ENCODE measurements at places on chromosomes 13 and 19.

- DNase-seq: no peak
Observed at GRCh38 chr13:59691501-59692066, 472.1 kb downstream of the DIAPH3 start.

DNA sequence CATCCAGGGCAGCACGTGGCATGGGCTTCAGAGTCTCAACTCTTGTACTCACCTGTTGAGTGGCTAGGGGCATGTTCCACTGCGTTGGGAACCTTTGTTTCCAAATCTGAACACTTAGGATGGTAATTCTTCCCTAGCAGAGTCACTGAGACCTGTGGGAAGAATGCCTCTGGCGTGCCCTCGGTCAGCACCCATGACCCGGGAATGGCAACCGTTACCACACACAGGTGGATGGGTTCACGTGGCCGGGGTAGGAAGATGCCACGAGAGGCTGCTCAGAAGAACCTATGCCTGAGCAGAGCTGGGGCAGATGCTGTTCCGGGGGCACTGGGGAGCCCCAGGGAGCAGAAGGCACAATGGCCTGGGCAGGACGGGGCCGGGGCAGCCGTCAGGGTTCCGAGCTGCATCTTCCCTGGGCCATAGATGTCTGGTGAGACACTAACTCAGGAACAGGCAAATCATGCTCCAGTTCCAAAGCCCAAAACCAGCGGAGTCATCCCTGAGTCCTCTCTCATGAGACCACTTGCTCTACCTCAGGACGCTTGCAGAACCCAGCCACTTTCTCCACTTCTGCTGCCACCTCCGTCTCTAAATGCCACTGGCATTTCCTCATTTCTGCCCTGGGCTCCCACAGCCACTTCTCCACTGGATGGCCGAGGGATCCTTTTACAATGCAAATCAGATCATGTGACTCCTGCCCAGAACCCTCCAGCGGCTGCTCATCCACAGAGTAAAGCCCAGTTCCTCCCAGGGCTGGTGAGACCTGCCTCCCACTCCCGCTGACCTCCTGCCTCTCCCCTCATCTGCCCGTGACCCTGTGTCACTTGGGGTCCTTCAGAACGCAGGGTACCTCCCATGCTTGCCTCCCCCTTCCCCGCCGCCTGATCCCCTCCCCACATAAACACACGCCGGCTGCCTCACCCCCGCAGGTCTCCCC is 36.7 kb downstream of the FAM124A start:
- DNase-seq: no peak

GRCh38 chr13:21825801-21826200 is 154.9 kb downstream of the FGF9 start:
- no peak for DNase-seq

DNA sequence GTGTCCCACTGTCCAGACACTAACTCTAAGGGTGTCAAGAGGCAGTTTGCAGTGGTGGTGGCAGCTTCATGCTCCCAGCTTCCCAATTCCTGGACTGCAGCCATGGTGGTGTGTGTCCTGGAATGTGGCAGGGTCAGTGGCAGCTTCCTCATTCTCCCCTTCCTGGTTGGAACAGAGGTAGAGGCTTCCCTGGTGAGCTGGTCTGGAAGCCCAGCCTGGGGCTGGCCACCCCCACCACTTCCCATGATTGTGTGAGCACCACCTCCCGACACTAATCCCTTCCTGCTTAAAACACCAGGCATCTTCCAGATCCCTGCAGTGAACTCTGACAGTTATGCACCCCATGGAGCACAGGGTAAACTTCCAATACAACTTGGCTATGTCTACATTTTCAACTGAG is 134.9 kb downstream of the RAP2A start:
- DNase-seq: no peak

DNA sequence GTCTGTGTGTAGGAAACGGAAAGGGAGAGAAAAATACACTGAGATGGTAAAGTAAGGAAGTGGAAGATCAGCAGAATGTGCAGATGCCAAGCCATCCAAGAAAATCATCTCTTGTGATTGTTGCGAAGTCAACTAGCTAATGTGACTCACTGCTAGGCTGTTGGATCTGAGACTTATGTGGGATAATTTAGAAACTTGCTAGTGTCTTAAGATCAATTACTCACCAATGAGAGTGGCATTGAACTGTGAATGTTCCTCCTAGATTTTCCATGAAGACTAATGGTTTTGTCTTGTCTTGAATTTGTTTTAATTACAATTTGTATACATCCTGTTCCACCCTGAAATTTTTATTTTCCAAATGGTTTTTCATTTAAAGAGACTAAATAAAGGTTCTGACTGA is 771.6 kb downstream of the EFNB2 start:
- DNase-seq: no peak

DNA sequence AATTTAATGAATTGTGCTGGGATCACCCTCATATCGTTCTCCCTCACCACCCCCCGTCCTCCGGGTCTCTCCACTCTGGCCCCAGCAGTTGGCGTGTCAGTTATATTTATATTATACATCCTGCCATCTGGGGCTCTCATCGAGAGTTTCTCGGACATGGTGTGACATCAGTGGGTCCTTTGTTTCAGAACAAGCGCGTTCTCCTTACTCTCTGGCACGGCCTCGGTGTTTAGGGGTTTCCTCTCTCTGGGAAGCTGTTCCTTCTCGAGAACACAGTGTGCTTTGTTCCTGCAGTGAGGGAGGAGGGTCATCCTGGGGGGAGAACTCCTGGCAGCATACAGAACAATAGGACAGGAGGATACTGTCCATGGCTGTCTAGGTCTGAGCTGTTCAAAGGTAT is 9.8 kb upstream of the MCF2L start:
- DNase-seq: no peak

DNA sequence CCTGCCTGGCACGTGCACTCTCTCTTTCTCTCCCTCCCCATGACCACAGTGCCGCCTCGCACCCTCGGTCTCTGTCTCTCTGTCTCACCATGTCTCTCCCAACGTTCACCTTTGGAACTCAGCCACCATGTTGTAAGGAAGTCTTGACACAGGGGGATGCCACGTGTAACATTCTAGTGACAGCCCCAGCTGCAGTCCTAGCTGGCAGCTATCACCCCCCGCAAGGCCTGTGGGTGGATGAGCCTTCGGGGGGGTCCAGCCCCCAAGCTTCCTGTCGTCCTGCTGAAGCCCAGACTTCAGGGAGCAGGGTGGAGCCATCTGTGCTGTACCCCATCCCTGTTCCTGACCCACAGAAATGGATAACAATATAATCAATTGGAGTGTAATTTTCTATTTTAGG is 118.5 kb downstream of the SOX1 start:
- no peak for DNase-seq

DNA sequence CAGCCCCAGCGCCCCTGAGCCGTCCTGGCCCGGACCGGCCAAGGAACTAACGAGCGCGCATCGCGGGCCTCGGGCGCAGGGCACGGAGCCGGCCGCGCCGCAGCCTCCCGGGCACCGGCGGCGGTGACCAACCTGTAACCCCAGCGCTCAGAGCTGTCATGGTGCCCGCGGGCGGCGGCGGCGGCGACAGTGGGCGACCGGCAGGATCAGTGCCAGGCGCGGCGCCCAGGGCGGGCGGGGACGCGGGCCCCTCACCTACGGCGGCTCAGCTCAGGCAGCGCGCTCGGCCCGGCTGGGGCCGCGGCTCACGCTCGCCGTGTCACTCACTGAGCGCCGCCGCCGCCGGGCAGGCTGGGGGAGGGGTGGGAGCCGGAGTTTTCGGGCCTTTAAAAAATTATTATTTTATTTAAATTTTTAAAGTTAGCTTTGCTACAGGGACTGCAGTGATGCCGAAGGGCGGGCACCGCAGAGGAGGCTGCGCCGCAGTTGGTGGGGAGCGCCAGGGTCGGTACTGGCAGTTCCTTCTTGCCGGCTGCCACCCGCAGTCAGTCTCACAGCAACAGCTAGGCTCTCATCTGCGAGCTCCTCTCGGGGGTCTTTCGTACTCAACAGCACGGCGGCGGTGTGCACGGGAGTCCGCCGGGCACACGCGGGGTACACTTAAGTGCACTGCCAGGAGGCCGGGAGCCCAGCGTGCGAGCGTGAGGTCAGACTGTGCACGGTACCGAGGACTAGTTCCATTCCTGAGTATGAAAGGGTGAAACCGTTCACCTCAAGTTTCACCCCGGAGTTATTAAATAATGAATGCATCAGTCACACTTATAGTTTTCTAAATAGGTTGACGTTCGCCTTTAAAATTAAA is at the start of gene NALCN:
TSS of gene NALCN (minus strand) at position 328 of the 862 bp plus-strand sequence. CDS start 17,382 bp downstream, outside the sequence.
- no peak for DNase-seq

DNA sequence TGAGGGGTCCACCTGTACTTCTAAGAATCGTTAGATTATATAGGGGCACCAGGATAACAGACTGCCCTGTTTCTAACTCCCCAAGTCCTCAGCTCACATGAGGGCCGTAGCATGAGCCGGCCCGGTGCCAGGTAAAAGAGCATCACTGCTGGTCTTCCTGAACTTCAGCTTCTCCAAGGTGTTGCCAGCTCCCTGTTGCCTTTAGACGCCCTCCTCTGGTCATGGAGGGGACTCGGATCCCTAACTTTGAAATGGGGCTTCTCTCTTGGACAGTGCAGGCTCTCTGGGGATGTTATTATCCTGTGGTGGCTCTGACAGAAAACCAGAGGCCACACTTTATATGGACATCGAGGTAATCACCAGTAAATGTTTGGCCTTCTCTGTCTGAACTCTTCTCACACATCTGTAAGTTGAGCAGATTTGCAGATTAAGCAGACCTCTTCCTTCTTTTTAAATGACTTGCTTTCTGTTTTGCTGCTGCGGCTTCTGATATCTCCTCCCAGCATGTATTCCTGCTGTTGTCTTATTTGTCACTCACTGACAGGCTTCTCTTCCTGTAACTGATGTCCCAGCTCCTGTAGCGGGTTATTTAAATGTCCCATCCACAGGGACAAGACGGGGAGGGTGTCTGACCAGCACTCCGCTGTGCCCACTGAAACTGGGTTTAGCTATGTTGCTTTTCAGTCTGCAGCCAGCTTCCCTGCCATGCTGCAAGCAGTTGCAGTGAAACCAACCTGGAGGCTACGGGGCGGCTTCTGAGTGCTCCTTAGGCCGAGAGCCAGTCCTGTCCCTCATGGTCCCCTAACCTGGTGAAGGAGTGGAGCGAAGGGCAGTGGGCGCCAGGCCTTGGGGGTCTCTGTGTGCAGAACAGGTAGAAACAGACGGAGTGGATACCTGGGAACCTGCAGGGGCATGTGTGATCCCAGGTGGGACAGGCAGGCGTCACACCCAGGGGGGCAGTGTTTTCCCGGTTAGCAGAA is 39.2 kb downstream of the TSSK6 start:
- no peak for DNase-seq

All from urinary bladder (tissue), 4 donors.